ENCODE measurements at places on chromosomes 7 and 10. TPM values are rescaled to one million over a fixed set of nuclear protein-coding genes. Genes with fewer than 3 reads are reported as not detected.

DNA sequence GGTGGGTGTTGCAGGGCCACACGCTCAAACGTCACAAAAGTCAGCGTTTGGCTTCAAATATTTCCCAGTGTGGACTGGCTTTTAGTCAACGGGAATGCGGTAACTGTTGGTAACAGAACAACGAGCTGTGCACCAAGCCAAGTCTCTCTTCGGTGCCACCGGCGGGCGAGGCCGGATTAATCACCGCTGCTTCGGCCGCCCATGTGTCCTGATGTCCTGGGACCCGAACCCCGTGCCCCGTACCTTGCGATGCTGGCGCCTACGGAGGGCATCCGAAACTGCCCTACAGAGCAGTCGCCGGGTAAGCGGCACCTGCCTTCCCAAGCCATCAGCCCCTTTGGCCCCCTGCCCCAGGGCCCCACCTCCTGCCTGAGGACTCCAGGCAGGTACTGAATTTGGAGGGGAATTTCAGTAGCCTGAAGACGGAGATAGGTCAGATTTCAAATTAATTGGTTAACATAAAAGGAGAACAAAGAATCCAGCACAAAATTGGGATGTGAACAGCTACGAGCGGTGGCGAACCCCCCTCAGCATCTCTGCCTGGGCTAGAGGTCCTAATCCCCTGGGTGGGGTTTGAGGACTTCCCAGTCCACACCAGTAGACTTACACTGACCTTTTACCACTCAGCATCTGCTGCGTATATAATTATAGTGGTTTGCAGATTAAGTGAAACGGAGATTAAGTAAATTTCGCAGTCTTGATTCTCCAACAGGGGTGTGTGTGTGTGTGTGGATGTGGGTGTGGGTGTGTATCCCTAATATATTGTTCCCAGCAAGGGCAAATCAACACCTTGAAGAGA is at the start of gene LRRC72:
LRRC72 (plus strand) TSS at position 84 of the 799 bp plus-strand sequence; CDS start at position 212, 128 bp downstream.
- DNase-seq, result no peak

DNA sequence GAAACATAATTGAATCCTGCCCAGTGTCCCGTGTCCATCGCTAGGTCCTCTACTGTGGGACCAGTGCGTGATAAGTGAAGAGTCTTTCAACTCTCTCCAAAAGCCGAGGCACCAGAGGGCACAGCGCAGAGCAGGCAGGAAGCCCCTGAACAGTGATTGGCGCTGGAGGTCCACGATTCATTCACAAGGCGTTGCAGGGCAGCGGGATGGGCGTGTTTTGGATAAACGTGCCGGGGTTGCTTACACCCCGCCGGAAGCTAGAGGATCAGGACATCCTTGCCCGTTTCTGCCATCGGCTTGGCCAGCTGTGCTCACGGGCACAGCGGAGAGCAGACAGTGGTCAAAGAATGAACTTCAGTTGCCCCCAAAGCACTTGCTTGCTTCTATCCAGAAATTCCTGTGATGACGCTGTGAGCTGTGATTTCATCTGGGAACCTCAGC is 86.0 kb upstream of the PFKP start:
- no peak for DNase-seq

GRCh38 chr7:98254516-98254915 is 2.5 kb upstream of the TECPR1 start:
- DNase-seq, result no peak

- no peak for DNase-seq
Measured at GRCh38 chr10:133388973-133389818, 4.8 kb upstream of the MTG1 start.

DNA sequence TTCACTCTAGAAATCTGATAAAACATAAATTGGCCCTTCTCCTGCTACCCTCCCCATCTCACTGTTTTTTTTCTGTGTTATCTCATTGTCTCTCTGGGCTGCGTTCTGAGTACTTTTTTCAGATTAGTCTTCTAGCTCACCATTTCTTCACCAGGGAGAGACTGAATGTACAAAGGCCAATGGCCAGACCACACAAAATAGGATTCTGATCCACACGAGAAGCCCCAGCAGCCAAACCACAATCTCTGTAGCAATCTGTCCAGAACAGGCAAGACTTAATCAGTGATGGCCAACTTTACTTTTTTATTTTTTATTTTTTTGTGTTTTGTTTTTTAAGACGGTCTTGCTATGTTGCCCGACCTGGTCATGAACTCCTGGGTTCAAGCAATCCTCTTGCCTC is 55.9 kb upstream of the PAPSS2 start:
- DNase-seq, result no peak

Gene PYROXD2
- 9.3 TPM for total RNA-seq

- no peak for DNase-seq
Measured at GRCh38 chr10:33506838-33507661, 172.6 kb upstream of the NRP1 start.

Measured in thoracic aorta (tissue), 2 donors.